Astrocyte (in vitro differentiated cells and primary cell): ENCODE measurements at places on chromosomes 4 and X.
A peak's percentile ranks its signal among the peaks of the same experiment; 100 is the strongest.

GRCh38 chr4:10584042-10584441, 100.5 kb downstream of the CLNK start:
- peak; percentile 93 for DNase-seq

DNA sequence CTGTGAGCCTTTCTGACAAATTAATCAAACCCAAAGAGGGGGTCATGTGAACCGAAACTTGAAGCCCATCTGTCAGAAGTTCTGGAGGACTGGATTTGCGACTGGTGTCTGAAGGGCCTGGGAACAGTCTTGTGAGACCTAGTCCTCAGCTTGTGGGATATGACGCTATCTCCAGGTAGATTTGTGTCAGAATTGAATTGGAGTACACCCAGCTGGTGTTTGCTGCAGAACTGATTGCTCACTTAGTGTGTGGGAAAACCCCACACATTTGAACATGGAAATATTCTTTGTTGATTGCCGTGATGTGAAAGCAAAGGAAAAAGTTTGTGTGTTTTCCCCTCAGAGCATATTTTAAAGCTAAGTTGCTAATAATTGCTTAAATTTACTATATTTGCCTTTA, 30.3 kb upstream of the TMSB15B start:
- no peak for DNase-seq

DNA sequence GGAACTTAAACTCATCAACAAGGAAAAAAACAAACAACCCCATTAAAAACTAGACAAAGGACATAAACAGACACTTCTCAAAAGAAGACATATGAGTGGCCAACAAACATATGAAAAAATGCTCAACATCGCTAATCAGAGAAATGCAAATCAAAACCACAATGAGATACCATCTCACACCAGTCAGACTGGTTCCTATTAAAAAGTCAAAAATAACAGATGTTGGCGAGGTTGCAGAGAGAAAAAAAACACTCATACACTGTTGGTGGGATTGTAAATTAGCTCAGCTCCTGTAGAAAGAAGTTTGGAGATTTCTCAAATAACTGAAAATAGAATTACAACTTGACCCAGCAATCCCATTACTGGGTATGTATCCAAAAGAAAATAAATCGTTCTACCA, 28.7 kb downstream of the APLN start:
- no peak for DNase-seq

DNA sequence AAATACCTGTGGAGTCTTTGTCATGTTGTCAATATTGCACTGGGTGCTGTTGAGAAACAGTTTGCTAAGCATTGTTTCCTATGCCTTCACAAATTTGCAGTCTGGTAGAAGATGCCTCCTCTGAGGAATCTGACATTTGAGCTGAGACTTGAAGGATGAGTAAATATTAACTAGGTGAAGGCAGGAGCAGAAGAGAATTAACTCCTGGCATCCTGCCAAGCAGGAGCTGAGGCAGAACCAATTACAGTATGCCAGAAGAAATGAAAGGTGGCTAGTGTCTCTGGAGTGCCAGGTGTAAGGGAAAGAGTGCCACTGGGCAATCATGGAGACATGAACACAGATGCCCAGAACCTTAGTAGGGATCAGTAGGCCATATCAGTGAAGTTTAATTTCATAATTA, 1778.2 kb upstream of the PCDH10 start:
- DNase-seq = no peak

DNA sequence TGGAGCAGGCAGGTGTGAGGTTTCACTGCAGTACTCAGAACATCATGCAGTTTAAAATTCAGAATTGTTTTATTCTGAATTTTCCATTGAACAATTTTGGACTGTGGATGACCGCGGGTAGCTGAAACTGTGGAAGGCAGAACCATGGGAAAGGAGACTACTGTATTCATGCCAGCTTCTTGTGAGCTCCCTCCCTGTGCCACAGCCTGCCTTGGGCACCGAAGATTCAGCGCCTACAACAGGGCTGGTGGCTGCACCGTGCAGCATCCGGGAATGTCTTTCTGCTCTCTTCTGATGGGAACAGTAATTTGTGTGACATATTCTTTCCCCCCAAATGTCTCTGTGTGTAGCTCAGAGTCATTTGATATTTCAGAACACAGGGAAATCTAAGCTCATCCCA, 118.5 kb upstream of the NKX1-1 start:
- no peak for DNase-seq

GRCh38 chrX:42089031-42089430, 165.7 kb upstream of the CASK start:
- no peak for DNase-seq

DNA sequence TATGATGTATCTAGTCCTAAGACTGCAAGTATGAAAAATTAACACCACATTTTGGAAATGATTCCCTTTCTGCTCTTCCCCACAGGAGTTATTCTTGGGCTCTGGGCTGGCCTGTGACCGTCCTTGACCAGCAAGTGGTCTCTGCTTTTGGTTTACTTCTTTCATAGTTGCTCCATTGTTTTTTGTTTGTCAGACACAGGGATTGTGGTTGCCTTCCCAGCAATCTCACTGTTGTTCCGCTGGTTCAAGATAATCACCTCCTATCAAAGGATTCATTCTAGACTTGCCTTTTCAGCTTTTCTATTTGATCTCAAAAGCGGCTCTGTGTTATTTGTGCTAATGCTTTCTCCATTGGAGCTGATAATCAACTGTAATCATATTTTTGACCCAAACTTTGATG, 218.8 kb downstream of the MGST2 start:
- no peak for DNase-seq

GRCh38 chr4:184826691-184827270, 1.0 kb upstream of the ACSL1 start:
- DNase-seq = no peak

- DNase-seq = no peak
Observed at GRCh38 chr4:62914758-62915157, 1494.5 kb downstream of the TECRL start.

DNA sequence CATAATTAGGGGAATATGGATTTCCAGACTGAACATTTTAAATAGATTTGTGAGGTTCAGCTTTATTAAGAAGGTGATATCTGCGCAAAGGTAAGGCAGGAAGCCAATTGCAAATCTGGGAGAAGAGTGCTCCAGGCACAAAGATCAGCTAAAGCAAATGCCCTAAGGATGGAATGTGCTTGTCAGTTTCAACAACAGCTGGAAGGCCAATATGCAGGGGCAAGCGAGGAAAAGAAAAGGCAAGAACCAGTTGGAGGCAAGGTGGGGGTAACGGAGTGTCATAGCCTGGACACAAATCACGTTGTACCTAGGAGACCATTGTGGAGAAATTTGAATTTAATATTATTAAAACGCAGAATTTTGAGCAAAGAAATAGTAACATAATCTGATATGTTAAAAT, 1710.3 kb upstream of the PCDH7 start:
- no peak for DNase-seq

DNA sequence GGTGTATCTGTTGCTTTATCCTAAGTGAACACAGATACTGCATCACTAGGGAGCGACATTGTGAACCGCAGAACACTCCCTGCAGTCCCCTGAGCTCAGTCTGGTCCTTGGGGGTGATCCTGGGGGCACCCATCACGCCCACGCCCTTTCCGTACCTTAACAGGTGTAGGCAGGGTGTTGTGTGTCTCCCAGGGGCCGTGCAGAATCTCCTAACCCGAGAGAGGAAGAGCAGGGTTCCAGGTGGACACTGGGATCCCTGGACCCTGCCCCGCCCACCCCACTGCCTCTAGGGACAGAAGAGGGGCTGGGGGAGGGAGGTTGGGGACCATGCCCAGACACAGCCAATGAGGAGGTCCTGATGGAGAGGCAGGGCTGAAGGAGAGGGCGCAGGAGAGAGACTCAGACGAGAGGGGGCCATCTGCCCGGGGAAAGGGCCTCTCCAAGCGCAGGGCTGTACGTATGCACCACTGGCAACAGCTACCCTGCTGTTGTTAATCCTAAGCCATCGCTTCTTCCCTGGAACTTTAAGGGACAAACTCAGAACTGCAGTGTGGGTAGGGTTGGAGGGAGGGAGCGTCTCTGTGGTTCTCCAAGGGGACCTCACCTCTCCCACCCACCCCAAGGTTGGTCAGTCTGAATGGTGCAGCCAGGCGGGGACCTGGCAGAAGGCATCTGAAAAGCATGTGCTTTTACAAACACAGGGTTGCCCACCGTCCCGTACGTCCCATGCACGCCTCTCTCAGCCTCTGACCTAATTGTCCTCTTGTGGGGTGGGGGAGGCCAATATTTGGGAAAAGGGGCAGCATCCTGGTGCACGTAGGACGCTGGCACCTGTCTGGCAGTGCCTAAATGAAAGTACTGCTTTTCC, 2.5 kb downstream of the P2RY8 start:
- DNase-seq = no peak

GRCh38 chr4:93317057-93317456, 511.5 kb upstream of the ATOH1 start:
- DNase-seq = no peak

GRCh38 chr4:120927801-120928409, 5.4 kb upstream of the PRDM5 start:
- DNase-seq = peak; percentile 2

DNA sequence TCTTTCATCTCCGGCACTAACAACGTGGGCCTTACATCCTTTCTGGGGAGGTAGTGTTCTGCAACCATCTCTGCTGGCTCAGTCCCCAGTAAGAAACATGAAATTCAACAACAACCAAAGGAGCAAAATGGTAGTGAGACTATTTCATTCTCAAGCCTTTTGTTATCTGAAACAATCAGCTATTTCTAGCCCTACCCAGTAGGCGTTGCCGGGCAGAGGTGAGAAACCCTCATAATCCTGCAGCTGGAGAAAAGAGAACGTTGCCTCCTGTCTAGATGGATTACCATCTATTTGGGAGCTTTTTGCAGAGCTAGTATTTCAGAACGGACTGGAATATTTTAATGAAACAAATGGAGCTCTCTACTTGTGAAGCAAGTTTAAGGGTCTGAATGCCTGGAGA, 66.4 kb upstream of the GPR174 start:
- DNase-seq = no peak

DNA sequence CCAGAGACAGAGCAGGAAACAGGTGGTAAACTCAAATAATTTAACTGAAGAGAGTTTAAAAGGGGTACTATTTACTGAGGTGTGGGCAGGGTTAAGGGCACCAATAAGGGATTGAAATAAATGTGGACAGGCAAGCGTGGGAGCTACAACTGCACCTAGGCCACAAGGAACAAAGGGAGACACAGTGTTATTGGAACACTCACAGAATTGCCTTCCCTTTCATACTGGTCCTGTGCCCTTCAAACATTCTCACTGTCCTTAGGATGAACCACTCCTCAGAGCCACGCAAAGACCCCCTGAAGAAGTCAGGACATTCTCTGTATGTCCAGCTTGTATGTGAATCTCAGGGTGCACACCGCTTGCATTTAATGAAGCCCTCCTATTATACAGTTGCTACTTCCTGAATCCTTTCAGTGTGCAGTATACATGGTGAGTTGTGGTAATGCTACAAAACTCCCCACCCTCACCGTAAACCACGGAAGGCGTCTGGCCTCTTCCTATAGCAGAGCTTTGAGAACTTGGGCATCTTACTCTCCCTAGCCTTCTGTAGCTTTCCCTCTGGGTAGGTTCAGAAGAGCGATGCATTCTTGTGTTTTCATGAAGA, 9.6 kb upstream of the MRPL1 start:
- DNase-seq = no peak

DNA sequence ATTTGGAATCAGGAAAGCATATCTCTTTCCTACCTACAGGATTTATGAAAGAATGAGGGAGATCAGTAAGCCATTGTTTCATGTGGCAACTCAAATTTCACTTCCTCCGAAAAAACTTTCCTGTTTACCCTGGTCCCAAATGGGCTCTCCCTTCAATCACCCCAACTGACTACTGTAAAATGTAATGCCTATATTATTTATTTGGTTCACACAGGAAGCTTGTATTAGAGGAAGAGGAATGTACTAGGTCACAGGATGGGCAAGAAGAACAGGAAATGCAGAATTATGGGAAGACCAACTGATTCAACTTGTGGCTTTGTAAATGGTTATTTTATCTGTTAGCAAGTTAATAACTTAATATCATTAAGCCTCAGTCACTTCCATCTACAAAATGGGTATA, 23.1 kb downstream of the COL4A6 start:
- no peak for DNase-seq

- DNase-seq = no peak
Observed at GRCh38 chr4:114103908-114104307, 124.5 kb upstream of the ARSJ start.

DNA sequence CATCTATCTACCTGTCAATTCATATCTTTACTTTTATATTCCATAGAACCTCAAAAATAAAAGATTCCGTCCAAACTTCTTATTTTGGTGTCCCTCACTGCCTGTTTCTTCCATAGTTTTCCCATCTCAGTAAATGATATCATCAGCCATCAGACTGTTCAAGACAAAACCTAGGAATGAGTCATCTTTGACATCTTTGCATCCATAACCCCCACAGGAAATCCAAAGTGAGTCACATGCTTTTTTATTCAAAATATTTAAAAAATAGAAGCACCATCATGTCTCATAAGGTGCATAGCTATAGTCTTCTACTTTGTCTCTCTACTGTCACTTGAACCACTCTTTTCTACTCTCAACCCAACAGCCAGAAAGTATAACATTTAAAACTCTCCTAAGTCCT, 29.9 kb upstream of the CXXC4 start:
- DNase-seq = peak; percentile 65

DNA sequence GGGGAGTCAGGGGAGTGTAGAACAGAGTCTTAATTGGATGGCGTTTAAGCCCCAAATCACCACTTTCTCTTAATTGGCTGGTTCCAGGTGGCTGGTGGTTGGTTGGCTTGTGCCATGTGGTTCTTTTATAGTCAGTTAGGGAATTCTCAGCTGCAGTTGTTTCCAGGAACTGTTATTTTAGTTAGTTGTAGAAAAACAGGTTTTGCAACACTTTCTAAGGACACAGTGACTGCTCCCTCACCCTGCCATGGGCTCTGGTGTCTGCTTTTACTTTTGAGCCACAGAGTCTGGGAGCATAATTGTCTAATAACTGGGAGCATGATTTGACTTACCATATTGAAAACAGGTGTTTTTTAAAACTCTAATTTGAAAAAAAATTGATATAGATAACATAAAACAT, 75.8 kb upstream of the PCDH18 start:
- DNase-seq = no peak

DNA sequence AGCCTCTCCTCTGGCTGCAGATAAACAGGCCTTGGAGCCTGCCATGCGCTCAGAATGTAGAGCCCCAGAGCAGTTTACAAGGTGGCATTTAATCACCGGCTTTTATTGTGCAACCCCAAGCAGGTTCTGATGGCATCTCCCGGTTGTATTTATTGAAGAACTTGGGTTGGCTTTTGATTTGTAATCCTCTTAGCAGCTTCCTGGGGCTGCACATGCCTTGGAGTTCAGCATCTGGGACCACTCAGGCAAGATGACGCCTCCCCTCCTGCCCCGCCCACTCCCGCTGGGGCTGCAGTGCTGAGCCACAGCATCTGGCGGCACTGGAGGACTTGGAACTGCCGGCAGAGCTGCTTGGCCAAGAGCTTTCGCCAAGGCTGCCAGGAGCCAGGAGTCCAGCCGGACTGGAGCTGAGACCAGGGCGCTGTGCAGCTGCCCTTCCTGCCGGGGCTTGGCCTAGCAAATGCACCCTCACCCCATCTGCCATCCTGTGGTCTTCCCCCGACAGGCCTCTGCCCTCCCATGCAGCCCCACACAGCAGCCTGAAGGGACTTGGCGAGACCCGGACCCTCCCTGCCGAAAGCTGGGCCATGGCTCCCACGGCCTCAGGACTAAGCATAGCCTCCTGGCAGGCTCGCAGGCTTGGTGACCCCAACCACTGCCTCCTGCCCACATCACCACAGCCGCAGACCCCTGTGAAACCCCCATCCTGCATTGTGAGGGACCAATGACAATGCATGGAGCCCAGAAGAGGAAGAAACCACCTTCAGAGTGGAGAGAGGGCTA, 5.4 kb downstream of the HTRA3 start:
- peak; percentile 84 for DNase-seq

- no peak for DNase-seq
Observed at GRCh38 chr4:185384930-185385331, 10.8 kb downstream of the LRP2BP start.
